ENCODE measurements at places on chromosomes 4 and X.

GRCh38 chr4:6372649-6373525 is 99.5 kb downstream of the PPP2R2C start:
- peak; percentile 10 for DNase-seq

GRCh38 chr4:107856901-107857300 is 32.2 kb downstream of the SGMS2 start:
- no peak for DNase-seq

GRCh38 chr4:82429728-82430192 is 502 bp downstream of the HNRNPDL start:
- DNase-seq, result no peak

DNA sequence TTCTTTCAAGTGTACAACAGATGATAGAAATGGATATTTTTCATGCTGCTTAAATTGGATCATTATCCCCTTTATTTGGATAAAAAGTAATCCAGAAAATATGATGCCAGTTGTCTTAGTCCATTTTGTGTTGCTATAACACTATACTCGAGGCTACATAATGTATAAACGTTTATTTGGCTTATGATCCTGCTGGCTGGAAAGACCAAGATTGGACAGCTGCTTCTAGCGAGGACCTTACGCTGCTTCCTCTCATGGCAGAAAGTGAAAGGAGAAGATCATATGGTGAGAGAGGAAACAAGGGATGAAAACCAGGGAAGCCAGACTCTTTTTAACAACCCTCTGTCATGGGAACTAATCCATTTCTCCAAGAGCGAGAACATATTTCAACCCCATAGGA is 102.7 kb downstream of the TRAM1L1 start:
- no peak for DNase-seq

DNA sequence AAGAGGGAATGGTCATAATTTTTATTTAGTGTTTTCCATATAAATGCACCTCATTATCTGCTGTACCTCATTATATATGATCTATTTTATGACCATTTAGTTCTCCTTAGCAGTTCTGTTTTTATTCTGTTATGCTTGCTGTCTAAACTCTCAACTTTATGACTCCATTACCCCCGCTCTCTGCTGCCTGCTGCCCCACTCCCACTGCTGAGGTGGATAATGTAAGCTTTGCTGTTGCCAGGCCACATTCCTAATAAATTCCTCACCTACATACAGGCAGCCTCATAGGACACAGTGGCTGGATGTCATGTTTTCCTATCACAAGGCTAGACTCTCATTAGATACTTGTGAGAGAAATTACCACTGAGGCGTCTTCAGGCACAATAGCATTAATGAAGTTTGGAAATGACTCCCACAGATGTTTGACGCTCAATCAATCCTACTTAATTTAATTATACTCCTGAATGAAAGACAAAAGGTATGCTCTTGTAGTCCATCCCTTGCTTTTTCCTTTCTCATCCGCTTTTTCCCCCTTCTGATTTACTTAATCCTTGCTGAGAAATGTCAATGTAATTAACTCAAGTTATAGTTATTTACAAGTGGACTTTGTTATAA is 497.5 kb upstream of the IGFBP7 start:
- DNase-seq, result no peak

GRCh38 chr4:40300371-40301162 is 34.6 kb upstream of the CHRNA9 start:
- no peak for DNase-seq

DNA sequence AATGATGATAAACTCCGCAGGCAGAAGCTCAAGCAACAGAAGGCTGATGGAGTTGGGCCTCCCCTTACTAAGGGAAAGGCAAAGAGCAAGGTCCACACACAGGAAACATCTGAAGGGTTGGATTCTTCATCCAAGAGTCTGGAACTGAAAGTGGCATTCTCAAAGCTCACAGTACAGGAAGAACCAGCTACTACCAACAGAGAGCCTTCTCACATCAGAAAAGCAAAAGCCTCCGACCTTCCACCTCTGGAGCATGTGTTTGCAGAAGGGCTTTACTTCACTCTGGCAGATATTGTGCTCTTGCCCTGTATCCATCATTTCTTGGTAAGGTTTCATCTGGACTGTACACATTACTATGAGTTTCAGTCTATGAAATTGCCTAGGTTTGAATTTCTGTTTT is 10.6 kb downstream of the GSTCD start:
- DNase-seq, result no peak

GRCh38 chr4:9942139-9942538 is 79.2 kb downstream of the SLC2A9 start:
- no peak for DNase-seq

GRCh38 chrX:78105944-78106650 is 2.0 kb downstream of the PGK1 start:
- no peak for DNase-seq

DNA sequence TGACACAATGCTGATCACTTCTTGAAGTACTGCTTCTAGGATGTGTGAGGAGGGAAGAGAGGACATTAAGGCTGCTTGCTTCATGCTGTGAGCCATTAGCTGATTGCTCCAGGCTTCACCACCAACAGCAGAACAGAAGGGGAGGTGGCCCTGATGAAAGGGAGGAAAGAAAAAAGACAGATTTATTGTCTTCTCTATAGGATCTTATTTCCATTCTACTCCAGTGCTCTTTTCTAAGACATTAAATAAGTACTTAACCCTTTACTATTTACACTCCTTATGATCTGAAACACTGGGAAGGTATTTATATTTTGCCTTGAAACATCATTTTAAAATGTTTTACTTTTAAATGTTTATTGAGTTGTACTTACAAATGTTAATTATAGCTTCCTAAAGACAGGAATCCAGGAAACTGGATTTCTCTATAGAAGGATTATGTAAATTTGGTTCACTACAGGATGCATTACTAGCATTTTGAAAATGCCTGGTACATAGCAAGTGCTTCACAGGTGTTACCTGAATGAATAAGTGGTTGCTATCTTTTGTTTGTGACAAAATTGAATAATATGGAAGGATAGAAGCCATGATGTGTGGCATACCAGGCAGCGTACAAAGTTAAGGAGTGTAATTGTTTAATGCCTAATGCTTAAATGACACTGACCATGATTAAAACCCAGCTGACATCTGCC is 680.9 kb upstream of the ATOH1 start:
- DNase-seq, result no peak

- DNase-seq, result no peak
These were observed 212.4 kb upstream of the GRID2 start for GRCh38 chr4:92091335-92091734.

DNA sequence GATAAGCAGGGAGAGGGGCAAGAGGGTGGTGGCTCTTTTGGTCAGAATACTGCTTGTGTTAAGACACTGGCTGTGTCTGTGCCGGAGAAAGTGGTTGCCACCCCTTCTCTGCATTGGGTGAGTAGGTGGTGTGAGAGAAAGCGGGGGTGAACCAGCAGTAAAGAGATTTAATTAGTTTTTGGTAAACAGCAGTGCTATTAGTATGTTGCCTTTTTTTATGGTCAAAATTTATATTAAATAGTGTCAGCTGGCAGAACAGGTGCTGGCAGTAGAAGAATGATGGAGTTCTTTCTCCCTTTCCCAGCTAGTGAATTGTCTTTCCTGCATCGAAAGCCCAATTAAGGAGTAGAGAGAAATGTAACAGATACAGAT is 181.6 kb downstream of the LARP7 start:
- DNase-seq, result no peak

GRCh38 chr4:53962516-53963225 is 101.7 kb downstream of the CHIC2 start:
- DNase-seq, result peak; percentile 12

GRCh38 chrX:130741584-130741983 is 161.4 kb downstream of the ENOX2 start:
- DNase-seq, result no peak

DNA sequence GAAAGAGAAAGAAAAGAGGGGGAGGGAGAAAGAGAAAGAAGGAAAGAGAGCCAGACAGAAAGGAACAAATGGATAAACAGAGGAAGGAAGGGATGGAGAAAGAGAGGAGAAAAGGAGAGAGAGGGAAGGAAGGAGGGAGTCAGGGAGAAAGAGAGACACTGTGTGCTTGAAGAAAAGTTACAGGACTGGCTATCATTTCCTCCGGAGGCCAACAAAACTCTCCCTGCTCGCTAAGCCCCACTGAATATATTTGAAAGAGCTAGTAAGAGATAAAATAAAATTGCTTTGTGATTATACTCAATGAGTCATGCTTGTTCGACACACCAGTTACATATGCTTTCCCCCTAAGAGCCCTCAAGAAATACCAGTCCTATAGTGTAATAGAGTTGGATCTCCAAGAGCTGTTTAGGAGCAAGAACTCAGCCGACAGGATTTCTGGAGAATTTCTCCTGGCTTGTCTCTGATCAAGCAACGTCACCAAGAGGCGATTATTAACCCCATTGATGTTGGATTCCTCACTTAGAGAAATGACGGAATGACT is 102.2 kb downstream of the MXRA5 start:
- peak; percentile 49 for DNase-seq

- no peak for DNase-seq
These were observed 480.2 kb downstream of the SMARCA1 start for GRCh38 chrX:129043138-129043537.

- no peak for DNase-seq
These were observed 98.8 kb downstream of the NPNT start for GRCh38 chr4:105994061-105994460.

DNA sequence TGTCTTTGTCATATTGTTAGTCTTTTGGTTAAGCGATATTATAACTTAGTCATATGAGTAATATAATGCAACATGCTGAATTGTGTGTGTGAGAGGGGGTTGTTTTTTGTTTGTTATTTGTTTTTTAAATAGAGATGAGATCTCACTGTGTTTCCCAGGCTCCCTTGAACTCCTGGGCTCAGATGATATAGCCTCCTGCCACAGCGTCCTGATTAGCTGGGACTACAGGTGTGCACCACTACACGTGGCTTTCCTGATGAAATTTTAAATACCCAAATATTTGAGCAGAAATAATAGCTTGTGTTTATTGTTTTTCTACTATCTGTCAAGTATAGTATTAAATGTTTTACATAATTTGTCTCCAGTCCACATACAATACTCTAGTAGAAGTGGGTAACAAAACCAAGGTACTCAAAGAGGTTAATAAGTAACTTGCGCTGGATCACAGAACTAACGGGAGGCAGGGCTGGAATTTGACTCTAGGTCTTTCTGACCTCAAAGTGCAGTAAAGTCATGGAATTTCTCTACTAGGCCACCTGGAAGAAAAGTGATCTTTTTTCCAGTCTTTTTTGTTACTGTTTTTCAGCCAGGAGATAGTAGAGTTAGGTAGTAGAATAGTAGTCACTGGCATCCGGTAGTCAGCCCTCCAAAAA is 47.8 kb downstream of the CLCN3 start:
- DNase-seq, result no peak

DNA sequence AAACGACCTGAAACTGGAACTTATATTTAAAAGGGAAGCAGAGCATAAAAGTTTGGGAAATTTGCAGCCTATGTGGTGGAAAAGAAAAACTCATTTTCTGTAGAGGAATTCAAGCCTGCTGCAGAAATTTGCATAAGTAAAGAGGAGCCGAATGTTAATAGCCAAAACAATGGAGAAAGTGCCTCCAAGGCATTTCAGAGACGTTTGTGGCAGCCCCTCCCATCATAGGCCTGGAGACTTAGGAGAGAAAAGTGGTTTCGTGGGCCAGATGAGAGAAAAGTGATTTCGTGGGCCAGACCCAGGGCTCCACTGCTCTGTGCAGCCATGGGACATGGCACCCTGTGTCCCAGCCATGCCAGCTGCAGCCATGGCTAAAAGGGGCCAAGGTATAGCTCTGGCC is 361.9 kb downstream of the PCDH19 start:
- DNase-seq, result no peak

DNA sequence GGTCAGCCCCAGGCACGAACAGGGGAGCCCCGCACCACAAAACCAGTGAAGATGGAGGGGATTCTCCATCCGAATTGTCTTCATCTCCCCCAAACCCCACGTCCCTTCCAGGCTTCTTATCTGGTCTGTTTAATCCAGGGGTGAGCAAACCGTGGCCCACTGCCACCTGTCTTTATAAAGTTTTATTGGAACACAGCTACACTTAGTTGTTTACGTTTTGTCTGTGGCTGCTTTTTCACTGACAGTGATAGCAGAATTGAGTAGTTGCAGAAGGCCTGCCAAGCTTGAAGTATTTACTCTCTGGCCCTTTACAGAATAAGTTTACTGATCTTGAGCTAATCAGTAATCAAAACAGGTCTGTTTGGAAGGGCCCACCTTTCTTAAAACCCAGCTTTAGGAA is 324.0 kb downstream of the ARHGAP10 start:
- DNase-seq, result no peak

DNA sequence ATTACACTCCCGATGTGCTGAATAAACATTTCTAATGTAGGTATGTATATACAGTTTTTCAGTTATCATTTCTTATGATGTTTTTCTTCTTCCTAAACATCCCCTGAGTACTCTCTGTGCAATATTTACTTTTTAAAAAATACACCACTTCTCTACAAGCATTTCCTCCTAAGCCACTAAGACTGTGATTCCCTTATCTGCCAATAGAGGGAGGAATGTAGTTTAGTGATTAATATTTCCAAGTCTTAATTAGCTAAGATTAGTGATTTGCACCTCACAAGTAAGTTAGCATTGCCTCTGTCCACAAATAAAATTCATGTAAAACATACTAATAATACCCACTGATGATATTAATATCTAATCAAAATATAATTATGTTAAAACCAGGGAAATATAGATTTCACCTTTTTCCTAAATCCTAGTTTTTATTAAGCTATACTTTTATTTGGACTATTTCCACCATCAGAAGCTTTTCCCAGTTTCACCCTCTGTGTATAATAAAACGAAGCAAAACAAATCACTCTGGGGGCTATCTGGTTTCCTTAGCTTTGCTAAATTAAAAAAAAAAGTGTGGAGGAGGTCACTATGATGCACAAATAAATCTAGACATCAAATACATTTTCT is 909.1 kb downstream of the FAT4 start:
- no peak for DNase-seq

DNA sequence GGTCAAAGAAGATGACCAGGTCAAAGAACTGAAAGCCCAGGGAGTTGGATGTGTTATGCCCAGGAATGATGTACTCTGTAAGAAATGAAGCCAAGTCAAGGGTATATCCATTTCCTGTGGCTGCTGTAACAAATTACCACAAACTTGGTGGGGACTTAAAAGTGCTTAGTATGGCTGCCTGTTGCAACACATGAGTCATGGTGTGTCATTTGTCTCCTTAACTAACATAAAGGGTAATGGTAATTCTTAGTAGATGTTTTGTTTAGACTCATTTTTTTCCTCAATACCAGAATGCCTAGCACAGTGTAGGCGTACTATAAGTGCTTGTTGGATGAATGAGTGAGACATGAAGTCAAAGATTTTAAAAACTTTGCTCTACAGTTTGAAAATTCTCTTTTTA is 45.7 kb downstream of the SYTL5 start:
- DNase-seq, result peak; percentile 65

- no peak for DNase-seq
These were observed 18.7 kb downstream of the SLC25A43 start for GRCh38 chrX:119417842-119418241.

GRCh38 chr4:159779716-159780115 is 676.8 kb downstream of the RAPGEF2 start:
- DNase-seq, result no peak

GRCh38 chr4:8199594-8200301 is 658 bp downstream of the SH3TC1 start:
- DNase-seq, result no peak

- DNase-seq, result no peak
These were observed 10.1 kb downstream of the PITX2 start for GRCh38 chr4:110612631-110613269.

GRCh38 chr4:15003401-15003890 is 1.2 kb downstream of the CPEB2 start:
- no peak for DNase-seq

Measured in fibroblast of the conjunctiva (primary cell).